SJCRH30 (cell line): ENCODE measurements at places on chromosomes 1 and 21. TPM values are rescaled to one million over a fixed set of nuclear protein-coding genes. Genes with fewer than 3 reads are reported as not detected.

DNA sequence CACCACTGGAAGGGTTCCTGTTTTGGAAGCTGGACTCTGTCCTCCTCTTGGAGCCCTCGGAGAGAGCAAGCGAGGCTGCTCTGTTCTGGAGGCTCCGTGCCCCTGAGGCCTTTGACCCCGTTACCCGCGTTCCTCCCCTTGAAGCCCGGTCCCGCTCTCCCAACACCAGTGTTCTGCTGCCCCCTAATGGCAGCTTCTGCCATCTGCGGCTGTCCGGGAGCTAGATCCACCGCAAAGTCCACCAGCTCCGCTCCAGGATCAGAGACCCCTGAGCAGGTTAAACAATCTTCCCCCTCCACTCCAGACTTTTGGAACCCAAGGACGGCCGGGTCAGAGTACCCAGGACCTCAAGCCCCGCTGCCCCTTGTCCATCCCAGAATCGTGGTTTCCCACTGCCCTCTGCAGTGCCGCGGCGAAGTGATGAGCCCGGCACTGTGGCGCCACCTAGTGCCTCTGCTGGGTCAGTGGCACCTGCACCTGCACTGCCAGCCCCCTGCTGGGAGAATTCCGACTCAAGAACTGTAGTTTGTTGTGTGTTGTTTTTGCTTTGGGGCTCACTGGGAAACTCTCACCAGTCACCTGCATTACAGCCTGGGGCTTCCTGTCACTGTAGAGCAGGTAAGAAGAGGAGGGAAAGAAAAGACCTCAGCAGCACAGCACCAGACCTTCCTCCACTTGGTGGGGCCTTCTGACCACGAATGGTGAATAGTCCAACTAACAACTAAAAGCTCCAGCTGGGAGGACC lies 63.5 kb upstream of the NFASC start:
- H3K4me3 ChIP-seq: peak overlapping the region; percentile 59
- DNase-seq: peak; percentile 96
- H3K4me1 ChIP-seq: peaks cover 3% of the 10 kb centered on the region; the same call in 1 of the 2 replicates

The LCE2A gene
- not detected in 2 replicates for total RNA-seq

GRCh38 chr1:37471345-37472231 lies 2.8 kb upstream of the ZC3H12A start:
- peak; percentile 88 for DNase-seq
- H3K4me3 ChIP-seq: peak overlapping the region; percentile 50
- H3K4me1 ChIP-seq: peaks cover 39% of the 10 kb centered on the region

The NBPF10 gene
- 0.71 and 0.83 TPM in 2 replicates for total RNA-seq

The CHI3L1 gene
- total RNA-seq: not detected in 2 replicates

DNA sequence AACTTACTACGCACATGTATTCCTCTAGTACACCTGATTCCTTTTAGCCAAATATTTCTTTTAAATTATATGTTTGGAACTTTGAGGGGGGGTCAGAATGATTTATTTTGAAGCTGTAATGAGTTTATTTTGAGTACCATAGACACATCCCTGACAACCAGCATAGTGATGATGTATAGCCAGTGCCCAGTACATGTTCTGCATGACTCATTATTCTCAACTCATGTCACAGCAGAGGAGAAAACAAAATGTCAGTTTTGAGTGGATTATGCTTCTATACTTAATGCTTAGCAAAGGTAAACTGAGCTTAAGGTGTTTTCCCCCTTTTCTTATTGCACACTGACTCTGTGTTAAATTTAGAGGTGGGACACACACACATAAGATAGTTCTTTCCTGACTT lies 22.4 kb upstream of the LEPR start:
- H3K4me3 ChIP-seq: no peak overlapping the region
- H3K27ac ChIP-seq: no peak overlapping the region
- H3K27me3 ChIP-seq: no peaks in the 10 kb centered on the region
- no peaks in the 10 kb centered on the region for H3K36me3 ChIP-seq
- DNase-seq: no peak
- H3K4me1 ChIP-seq: no peaks in the 10 kb centered on the region
